Pulmonary artery endothelial cell (primary cell): ENCODE measurements at places on chromosomes 7 and 10. TPM values are rescaled to one million over a fixed set of nuclear protein-coding genes. Genes with fewer than 3 reads are reported as not detected.

The MSMB gene
- not detected in 2 replicates for total RNA-seq

The TMEM213 gene
- not detected in 2 replicates for total RNA-seq

The FAM237B gene
- not detected in 2 replicates for total RNA-seq

The HTRA1 gene
- 68.1 and 94.2 TPM in 2 replicates for total RNA-seq

The ASZ1 gene
- total RNA-seq, result not detected in 2 replicates

The TAS2R3 gene
- 0.46 and 1.3 TPM in 2 replicates for total RNA-seq

The SFR1 gene
- 10.3 and 13.3 TPM in 2 replicates for total RNA-seq

The C10orf88 gene
- total RNA-seq, result 19.3 and 24.5 TPM in 2 replicates

The ADAMTS14 gene
- total RNA-seq, result under 0.01 TPM in 1 of 2 replicates, not detected in the other

DNA sequence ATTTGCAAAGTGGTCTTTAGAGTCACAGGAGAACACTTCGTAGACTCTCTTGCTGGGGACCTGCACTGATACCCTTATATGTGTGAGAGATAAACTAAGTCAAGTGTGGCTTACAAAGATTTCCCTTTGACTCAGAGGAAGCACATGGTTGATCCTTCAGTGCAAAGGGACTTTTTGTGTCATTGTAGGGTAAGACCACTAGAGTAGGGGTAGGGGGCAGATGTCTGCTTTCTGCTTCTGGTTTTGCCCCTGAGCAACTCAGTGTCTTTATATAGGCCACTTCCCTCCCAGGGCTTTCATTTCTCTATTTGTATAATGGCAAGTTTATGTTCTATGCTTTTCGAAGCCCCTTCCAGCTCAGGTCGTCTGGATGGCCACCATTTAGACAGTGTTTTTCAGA lies 281.7 kb downstream of the SORCS3 start:
- DNase-seq, result no peak

- DNase-seq, result no peak
These were observed 254.7 kb upstream of the PTER start for GRCh38 chr10:16182144-16182543.

- no peak for DNase-seq
These were observed 32.7 kb upstream of the ARMS2 start for GRCh38 chr10:122421742-122422141.

GRCh38 chr7:157490465-157490912 lies 153.7 kb downstream of the DNAJB6 start:
- DNase-seq, result no peak

GRCh38 chr7:134826105-134826504 lies 46.7 kb downstream of the CALD1 start:
- DNase-seq, result no peak

- DNase-seq, result no peak
These were observed 20.6 kb upstream of the USP6NL start for GRCh38 chr10:11631890-11632587.

GRCh38 chr7:36896956-36897590 lies 172.8 kb upstream of the AOAH start:
- no peak for DNase-seq

DNA sequence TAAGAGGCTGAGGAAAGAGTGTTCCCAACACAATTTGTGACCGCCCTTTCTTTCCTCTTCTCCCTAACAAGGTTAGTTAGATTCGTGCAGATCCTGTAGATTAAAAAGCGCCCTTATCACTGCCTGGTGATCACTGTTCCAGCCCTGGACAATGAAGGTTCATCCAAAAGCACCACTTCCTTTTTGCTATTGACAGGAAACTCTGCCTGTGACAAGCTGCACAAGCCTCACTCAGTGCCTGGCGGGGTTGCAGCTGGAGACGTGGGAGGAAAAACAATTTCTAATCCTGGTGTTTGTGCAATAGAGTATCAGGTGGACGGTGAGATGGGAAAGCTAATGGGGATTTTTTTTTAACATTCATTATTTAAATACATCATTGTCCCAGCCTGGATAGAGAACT lies 105.9 kb upstream of the CAV2 start:
- peak; percentile 69 for DNase-seq

DNA sequence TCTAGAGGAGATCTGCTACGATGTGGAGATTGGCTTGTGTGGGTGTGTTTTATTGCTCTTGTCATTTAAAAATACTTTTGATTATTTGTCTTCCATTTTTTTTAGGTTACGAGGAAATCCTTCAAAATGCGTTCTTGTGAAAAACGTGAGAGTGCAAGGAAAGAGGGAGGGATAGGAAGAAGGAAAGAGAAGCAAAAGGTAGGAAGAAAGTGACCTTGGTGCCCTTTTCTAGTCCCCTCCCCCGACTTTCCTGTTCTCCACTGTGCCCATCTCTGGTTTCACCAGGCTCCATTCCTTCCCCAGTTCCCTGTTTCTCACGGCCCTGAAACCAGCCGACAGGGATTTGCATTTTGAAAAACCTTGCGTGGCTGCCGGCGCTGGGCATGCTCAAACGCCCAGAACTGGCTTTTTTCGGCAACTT lies 506 bp upstream of the GNAI1 start:
- no peak for DNase-seq

GRCh38 chr10:72223743-72224101 lies 7.6 kb upstream of the ASCC1 start:
- no peak for DNase-seq

DNA sequence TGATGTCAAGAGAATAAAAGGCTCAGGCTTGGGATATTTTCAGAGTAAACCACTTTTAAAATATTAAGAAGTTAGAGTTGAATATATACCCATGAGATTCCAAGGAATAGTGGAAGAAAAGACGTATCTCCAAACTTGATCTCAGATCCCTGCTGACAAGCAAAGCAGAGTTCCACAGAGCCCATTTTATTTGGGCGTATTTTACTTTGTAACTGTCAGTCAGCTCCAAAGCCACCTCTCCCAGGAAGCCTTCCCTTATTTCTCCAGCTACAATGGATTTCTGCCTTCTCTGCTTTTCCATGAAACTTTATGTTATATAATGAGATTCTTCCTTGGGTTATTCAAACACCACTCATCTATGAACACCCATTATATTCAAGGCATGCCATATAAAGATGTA lies 295.7 kb downstream of the FZD1 start:
- no peak for DNase-seq

- no peak for DNase-seq
These were observed 8.2 kb upstream of the CXCL12 start for GRCh38 chr10:44393051-44393630.

DNA sequence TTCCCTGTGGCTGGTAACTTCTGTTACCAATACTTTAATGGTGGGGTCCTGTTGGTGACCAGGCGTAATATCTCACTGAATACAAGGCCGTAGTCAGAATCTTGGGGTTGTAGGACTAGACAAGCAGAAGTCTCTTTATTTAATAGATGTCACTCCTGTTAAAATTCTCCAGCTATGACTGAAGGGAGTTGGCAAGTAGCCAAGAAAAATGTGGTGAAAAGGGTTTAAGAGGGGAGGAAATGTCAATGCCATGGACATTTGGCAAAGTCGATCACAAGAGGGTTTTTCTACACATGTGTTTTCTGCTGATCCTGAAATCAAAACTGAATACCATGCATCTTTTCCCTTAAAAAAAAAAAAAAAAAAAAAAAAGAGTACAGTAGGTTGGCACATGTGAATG lies 533.5 kb downstream of the AUTS2 start:
- no peak for DNase-seq

DNA sequence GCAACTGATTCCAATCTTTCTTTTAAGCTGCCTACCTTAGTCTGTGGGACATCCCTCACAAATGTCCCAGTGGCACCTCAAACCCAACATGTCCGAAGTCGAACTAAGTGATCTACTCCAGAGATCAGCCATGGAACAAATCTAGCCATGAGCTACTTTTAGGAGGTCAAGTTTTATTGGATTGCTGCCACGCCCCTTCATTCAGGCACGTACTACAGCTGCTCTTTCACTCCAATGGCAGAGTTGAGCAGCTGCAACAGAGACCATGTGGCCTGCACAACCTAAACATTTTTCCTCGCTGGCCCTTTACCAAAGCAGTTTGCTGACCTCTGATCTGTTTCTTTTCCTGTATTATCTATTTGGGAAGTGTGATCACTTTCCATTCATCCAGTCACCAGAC lies 192.4 kb upstream of the CDCA7L start:
- no peak for DNase-seq

- DNase-seq, result no peak
These were observed 158.9 kb upstream of the SP4 start for GRCh38 chr7:21269021-21269420.

GRCh38 chr7:44750921-44751571 lies 2.4 kb downstream of the ZMIZ2 start:
- DNase-seq, result no peak

DNA sequence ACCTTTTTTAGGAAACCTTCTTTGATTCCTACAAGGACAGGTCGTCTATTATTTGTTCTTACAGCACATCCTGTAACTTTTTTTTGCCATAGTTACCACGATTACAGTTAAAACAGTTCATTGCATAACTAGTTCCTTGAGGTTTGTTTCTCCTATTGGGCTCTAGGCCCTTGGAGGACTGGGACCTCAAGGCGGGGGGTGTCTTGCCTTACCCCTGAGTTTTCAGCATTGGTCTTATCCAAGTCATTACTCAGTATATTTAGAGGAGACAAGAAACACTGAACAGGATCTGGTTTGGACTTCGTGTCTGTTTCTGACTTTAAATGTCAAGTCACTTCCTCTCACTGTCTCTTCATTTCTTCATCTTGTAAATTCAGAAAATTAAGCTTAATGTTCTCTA lies 369.8 kb downstream of the SDK1 start:
- no peak for DNase-seq

GRCh38 chr10:122102146-122102868 lies 113.3 kb downstream of the TACC2 start:
- DNase-seq, result no peak

GRCh38 chr7:135193615-135194081 lies 17.7 kb downstream of the WDR91 start:
- DNase-seq, result no peak

DNA sequence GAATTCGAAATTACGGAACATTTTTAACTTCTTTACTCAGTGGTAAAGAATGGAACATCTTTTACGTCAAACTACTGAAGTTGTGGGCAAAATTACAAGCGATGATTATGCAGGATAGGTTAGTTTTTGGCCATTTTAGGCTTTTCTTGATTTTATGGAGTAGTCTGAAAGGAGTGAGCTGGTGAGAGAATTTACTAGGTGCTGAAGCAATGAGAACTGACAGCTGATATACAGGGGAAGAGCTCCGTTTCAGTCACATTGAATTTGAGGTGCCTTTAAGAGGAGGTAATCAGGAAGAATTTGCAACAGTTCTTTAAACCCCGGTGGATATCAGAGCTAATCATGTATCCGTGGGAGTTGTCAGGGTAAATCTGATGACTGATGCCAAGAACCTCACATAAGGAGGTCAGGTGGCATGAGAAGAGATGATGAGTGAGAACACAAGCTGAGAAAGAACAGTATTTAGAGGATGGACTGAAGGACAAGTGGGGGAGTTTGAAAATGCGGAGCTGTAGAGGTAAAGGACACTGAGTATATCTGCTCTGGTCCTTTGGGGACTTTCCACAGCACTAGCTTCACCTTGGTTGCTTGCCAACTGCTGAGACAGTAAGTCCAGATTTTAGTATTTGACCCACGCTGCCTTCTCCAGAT lies 104.3 kb downstream of the AHR start:
- DNase-seq, result no peak

DNA sequence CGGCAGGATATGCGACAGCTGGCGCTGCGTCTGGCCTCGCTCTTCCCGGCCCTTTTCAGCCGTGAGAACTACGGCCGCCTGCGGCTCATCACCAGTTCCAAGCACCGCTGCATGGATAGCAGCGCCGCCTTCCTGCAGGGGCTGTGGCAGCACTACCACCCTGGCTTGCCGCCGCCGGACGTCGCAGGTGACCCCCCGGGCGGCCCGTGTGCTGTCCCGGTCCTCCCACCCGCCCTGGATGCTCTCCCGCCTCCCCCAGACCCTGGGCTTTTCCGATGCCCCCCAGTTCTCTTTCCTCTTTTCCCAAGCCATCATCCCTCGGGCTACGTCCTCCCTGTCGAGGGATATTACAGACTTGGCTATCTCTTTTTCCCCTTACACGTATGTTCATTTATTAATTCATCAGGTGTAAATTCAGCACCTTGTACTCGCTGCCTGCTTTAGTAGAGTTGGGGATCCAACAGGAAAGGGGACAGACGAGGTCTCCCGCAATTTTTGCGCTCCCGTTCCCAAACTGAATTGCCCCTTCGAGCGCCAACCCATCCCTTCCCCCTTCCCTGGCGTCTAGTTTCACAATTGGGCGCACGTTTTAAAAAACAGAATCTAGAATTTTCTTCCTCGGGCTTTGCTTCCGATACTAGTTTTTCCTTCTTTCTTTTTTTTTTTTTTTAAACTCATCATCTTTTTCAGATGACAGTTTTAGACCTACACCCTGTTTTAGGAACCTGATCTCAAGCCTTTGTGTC lies 846 bp downstream of the MINPP1 start:
- peak; percentile 13 for DNase-seq

GRCh38 chr10:18332048-18332447 lies 191.8 kb downstream of the CACNB2 start:
- DNase-seq, result no peak

DNA sequence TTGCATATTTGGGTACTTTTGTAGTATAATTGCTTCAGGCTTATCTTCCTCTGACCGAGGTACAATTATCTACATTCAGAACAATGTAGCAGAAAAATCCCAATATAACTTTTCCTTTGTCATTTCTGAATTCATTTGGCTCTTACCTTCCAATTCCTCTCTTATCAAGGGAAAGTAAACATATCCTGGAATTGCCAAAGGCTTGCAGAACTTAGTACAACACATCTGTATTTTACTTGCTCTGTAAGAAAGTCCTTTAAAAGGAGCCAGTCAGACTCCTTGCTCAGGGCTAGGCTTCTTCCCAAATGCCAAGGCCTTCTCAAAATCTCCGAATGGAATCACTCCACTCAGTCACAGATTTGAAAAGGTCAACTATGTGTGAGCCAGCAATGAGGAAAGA lies 43.3 kb upstream of the ABCB4 start:
- no peak for DNase-seq

DNA sequence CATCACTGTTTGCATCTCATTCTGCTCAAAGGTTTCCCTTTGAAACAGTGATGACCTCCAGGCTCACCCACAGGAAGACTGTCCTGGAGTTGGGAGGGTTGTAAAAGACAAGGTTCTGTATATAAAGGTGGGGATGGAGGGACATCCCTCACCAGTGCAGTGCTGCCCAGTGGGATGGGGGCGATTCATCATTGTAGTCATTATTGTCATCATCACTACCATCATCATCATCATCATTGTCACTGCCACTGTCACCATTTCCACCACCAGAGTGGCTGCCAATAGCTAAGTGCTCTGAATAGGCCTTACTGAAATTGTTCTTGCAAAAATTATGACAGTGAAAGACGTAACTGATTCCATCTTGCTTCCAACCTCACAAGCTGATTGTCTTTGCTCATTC lies 24.7 kb downstream of the MRPS24 start:
- DNase-seq, result no peak

GRCh38 chr10:21002091-21002878 lies 105.2 kb upstream of the NEBL start:
- peak; percentile 63 for DNase-seq

DNA sequence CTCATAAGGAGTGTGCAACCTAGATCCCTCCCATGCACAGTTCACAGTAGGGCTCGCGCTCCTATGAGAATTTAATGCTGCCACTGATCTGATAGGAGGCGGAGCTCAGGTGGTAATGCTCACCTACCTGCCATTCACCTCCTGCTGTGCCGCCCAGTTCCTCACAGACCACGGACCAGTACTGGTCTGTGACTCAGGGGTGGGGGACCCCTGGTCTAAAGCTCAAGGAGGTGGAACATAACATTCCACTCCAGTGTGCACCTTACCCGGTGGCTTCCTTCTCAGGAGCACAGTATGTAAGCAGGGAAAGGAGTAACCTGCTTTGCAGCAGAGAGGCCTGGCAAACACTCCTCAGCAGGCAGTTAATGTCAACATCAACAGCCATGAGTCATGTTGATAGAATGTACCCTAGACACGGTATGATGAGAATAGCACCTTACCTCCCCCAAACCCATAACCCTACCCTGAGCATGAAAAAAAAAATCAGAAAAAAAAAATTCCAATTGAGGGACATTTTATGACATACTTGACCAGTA lies 273.5 kb downstream of the FGFR2 start:
- no peak for DNase-seq
